Frontal cortex (tissue), 4 donors: ENCODE measurements at places on chromosomes 12 and 14. TPM values are rescaled to one million over a fixed set of nuclear protein-coding genes. Genes with fewer than 3 reads are reported as not detected.

FGF23 gene
- total RNA-seq, result not detected

WDR89 gene
- total RNA-seq, result 46.5 TPM

OTOGL gene
- total RNA-seq, result 0.41 TPM

SLC25A47 gene
- not detected for total RNA-seq

A2ML1 gene
- 0.41 TPM for total RNA-seq

COX8C gene
- not detected for total RNA-seq

RNASE1 gene
- 12.2 TPM for total RNA-seq

RPGRIP1 gene
- not detected for total RNA-seq
